ENCODE measurements at places on chromosomes 7 and 10. TPM values are rescaled to one million over a fixed set of nuclear protein-coding genes. Genes with fewer than 3 reads are reported as not detected.

The NKX1-2 gene
- total RNA-seq = not detected

The OR9A2 gene
- not detected for total RNA-seq

The CISD1 gene
- total RNA-seq = 15.5 TPM

The FAM180A gene
- total RNA-seq = 11.1 TPM

The DKK1 gene
- total RNA-seq = 53.1 TPM

The CYP2C19 gene
- not detected for total RNA-seq
